ENCODE measurements at places on chromosomes 12 and 14.
A peak's percentile ranks its signal among the peaks of the same experiment; 100 is the strongest.

DNA sequence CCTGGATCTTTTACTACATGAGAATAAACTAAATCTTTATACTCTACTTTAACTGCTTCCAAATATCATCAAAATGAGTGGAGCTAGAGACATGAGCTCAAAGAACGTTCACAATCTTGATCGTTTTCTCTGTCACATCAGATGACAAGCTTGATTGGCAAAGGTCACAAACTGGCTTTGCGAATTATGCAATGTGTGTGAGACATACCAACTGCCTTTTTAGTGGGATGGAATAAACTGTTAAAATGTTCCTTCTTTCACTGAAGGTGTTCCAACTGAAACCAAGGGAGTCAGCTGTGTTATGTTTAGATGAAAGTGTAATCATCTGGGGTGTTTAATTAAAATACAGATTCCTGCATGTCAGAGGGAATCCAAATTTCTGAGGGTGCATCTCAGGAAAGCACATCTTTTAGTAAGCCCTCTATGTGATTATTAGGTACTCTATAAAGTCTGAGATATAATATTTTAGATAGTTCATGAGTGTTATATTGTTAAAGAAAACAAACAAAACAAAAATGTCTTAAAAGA, 21.9 kb downstream of the KITLG start:
- DNase-seq = peak; percentile 39

DNA sequence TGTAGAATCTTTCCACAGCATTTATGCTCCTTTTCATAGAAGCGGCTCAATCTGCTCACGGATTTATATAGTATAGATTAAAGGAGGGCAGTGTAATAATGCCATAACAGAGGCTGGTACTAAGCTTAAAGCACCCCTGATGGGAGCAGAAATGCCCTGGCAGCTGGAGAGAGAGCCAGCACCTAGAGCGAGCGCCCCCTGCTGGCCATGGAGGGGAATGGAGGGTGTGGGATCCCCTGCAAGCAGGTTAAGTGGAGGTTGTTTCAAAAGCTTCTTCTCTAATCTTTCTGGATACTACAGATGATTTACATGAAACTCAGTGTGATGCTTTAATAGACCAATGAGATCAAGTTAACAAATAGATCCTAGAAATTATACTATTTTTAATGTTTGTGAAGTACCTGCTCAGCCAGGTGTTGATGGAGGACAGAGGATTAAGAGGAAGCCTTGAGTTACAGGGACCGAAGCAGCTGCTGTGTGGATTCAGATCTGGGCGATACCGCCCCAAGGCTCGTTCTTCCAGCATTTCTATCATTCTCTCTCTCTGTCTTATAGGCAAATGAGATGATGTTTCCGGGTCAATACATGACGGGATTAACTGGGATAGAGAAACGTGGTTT, 1519.3 kb upstream of the TMEM132C start:
- peak; percentile 63 for DNase-seq

DNA sequence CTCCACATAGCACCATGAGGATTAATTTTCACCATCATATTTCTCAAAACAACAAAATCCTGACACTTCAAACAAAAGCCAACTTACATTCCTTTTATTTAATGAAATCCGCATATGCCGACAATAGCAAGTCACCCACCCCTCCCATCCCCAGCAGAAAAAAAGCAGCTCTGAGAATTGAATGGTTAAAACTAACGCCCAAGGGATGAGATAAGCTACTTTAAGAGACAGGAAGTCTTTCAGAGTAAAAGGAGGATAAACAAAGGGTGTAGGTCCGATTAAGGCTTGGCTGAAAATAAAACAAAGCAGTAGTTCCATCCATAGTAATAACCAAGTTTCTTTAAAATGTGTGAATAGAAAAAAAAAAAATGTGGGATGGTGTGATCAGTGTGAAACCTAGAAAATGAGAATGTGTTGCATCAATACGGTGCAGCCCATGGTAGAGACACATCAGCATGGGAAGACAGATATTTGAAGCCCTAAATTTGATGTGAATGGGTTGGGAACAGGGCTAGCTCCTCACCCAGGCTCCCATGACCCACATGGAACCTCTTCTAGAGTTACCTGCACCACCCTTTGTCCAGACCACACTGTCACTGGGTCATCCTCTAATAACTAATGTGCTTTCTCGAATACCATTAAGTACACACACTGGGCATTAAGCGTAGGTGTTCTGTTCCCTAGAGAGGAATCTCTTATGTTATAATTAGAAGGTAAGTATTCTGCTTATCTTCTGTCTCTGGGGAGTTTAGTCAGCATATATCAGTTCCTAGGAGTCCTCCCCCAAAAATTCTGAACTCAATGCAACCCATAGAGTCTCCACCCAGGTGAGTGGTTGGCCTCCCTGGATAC, 31.7 kb downstream of the RTRAF start:
- no peak for DNase-seq

- DNase-seq = no peak
These were observed 24.7 kb upstream of the BEGAIN start for GRCh38 chr14:100611811-100612480.

- DNase-seq = no peak
These were observed 55.5 kb downstream of the PKP2 start for GRCh38 chr12:32841061-32841460.

GRCh38 chr14:99892406-99892805, 99.2 kb downstream of the EML1 start:
- DNase-seq = no peak

- DNase-seq = peak; percentile 36
These were observed 501.0 kb downstream of the RERGL start for GRCh38 chr12:17588968-17589367.

DNA sequence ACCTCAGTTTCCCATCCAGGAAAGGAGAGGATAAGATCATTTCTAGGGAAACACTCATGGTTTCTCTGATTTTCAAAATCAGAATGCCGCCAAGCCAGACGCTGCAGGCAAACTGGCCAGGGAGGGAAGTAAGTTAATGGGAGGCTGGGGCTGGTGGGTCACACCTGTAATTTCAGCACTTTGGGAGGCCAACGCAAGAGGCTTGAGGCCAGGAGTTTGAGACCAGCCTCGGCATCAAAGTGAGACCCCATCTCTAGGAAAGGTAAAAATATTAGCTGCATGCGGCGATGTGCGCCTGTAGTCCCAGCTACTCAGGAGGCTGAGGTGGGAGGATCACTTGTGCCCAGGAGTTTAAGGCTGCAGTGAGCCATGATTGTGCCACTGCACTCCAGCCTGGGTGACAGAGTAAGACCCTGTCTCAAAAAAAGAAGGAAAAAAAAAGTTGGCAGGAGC, 587 bp downstream of the SELPLG start:
- DNase-seq = no peak

GRCh38 chr12:72493407-72493806, 221.2 kb downstream of the TRHDE start:
- DNase-seq = no peak

- no peak for DNase-seq
These were observed 67.4 kb upstream of the OVCH1 start for GRCh38 chr12:29564925-29565324.

- no peak for DNase-seq
These were observed 257.7 kb downstream of the NAV3 start for GRCh38 chr12:78088391-78088832.

DNA sequence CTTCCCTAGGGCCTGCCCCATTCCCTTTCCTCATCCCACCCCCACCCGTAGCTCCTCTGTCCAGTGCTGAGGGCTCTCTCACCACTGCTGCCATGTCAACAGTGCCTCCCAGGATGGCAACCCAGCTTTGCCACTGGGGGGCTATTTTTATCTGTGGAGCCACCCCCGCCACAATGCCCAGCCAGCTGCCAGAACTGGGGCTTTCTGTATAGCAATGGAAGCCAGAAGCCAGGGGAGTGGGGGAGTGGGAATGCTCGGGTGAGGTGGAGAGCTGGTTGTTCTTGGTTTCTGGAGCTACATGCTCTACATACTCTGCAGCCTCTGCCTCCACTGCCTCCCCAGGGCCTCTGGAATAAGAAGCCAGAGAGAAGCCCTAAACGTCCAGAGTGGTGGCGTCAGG, 8.9 kb downstream of the PDE1B start:
- no peak for DNase-seq

DNA sequence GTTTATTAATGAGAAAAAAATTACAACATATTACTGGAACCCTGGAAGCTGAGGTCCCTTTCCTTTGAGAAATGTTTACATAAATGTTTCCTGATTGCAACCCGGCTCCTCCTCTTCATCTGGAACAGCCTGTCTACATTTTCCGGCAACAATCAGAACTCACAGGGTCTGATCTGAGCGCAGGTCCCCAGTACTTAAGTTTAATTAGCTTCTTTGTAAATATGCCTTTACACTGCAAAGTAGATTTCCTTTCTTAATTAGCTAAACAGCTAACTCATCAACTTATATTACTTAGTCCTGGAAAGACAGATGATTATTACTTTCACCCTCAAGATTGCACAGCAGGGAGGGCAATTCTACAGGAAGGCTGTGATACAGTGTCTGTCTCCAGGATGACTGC, 213.0 kb downstream of the MON2 start:
- DNase-seq = no peak

DNA sequence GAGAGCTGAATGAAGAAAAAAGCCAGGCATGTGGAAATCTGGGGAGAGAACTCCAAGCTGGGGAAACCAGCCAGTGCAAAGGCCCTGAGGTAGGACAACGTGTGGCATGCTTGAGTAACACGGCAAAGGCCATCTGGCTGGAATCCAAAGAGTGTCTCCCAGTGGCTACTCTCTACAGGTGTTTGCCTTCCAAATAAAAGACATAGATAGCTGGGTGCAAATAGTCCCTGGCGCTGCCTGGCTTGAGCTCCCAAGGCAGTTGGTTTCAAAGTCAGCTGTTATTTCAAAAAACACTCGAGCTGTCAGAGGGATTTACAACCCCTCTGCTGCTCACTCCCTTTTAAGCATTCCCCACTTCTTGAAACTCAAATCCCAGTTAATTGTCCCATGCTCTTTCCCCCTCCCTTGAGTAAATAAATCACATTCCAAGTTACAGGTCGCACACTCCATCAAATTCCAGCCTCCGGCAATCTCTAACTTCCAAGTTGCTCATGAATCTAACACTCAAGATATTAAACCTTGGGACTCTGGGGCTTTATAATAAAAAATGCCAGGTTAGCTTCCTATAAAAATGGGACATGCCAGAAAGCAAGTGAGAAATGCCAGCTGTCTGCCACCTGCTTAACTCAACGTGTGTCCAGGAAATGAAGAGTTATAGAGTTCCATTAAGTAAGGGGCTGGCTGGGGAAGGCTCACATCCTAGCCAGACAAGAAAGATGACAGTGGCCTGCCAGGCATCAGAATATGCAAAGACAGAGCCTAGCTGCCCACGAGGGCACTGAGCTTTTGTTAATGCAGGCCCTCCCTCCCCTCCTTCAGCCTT, 133.6 kb upstream of the NOS1 start:
- no peak for DNase-seq

GRCh38 chr12:68011882-68012207, 22.6 kb downstream of the IFNG-AS1 start:
- peak; percentile 12 for DNase-seq

DNA sequence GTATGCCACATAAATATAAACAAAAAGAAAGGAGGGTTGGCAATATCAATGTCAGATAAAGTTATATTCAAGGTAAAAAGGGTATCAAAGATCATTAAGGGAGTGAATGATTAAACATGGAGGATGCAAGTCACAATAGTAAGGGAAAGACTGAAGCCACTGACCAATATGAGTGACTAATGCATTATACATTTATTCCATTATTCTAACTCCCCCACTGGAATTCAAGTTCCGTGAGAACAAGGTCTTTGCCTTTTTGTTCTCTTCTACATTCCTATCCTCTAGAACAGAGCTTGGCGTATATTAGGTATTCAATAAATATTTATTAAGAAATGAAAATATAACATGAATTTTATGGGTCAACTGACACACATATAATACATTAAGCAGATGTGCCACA, 30.7 kb downstream of the MAP4K5 start:
- DNase-seq = no peak
